Dermis lymphatic vessel endothelial cell (primary cell): ENCODE measurements at places on chromosomes 5 and 9. TPM values are rescaled to one million over a fixed set of nuclear protein-coding genes. Genes with fewer than 3 reads are reported as not detected.

The MEF2C gene
- total RNA-seq, result 179 and 220 TPM in 2 replicates

The LVRN gene
- total RNA-seq, result 0.09 and 0.22 TPM in 2 replicates

The ACSL6 gene
- total RNA-seq, result 0.65 and 1.7 TPM in 2 replicates

The DMRT3 gene
- total RNA-seq, result not detected in 2 replicates

The BHMT gene
- total RNA-seq, result not detected in 2 replicates

The SLC9A3 gene
- 0.87 and 0.95 TPM in 2 replicates for total RNA-seq

The ZNF367 gene
- 1.7 and 2.3 TPM in 2 replicates for total RNA-seq

The FREM1 gene
- under 0.01 and 0.09 TPM in 2 replicates for total RNA-seq

The SLCO6A1 gene
- total RNA-seq, result not detected in 2 replicates

The WWC1 gene
- under 0.01 and 0.33 TPM in 2 replicates for total RNA-seq

The SYK gene
- under 0.01 TPM in 1 of 2 replicates, not detected in the other for total RNA-seq

The LRRC70 gene
- total RNA-seq, result 88.9 and 93.4 TPM in 2 replicates

The NME5 gene
- total RNA-seq, result 1.2 and 2.3 TPM in 2 replicates

The LHX6 gene
- total RNA-seq, result 0.09 and 0.22 TPM in 2 replicates

The GAS1 gene
- total RNA-seq, result 1.8 and 2.4 TPM in 2 replicates

The ARID3C gene
- under 0.01 and 0.09 TPM in 2 replicates for total RNA-seq

The FOXD1 gene
- total RNA-seq, result 0.09 and 0.11 TPM in 2 replicates

The LEAP2 gene
- 0.09 and 0.11 TPM in 2 replicates for total RNA-seq

The SELENOP gene
- 409 and 673 TPM in 2 replicates for total RNA-seq

The SLC25A2 gene
- total RNA-seq, result 0.09 and 0.22 TPM in 2 replicates

The MRNIP gene
- total RNA-seq, result 4.8 and 6.9 TPM in 2 replicates

The STC2 gene
- 12.9 and 24.4 TPM in 2 replicates for total RNA-seq

The FBLL1 gene
- total RNA-seq, result 0.43 and 0.98 TPM in 2 replicates

The EDIL3 gene
- 0.09 and 0.22 TPM in 2 replicates for total RNA-seq

The TMEM215 gene
- not detected in 2 replicates for total RNA-seq

The BAAT gene
- total RNA-seq, result under 0.01 TPM in 1 of 2 replicates, not detected in the other

The CACNA1B gene
- 0.09 and 0.11 TPM in 2 replicates for total RNA-seq

The LSM11 gene
- total RNA-seq, result 6.3 and 8.4 TPM in 2 replicates

The SV2C gene
- total RNA-seq, result under 0.01 TPM in 2 replicates

The SEMA5A gene
- total RNA-seq, result 0.43 and 1.1 TPM in 2 replicates

The QRFP gene
- not detected in 2 replicates for total RNA-seq

The MLANA gene
- total RNA-seq, result not detected in 2 replicates

The AGXT2 gene
- not detected in 2 replicates for total RNA-seq

The CMYA5 gene
- under 0.01 and 0.09 TPM in 2 replicates for total RNA-seq

The ANKH gene
- total RNA-seq, result 31.1 and 40.1 TPM in 2 replicates

The GRIA1 gene
- under 0.01 and 0.11 TPM in 2 replicates for total RNA-seq

The F12 gene
- total RNA-seq, result 0.54 and 0.77 TPM in 2 replicates

The BTNL8 gene
- 0.09 and 0.22 TPM in 2 replicates for total RNA-seq

The PGM5 gene
- 87.0 and 134 TPM in 2 replicates for total RNA-seq

The WDR38 gene
- total RNA-seq, result not detected in 2 replicates

The MYO10 gene
- total RNA-seq, result 55.2 and 60.9 TPM in 2 replicates

The ROR2 gene
- total RNA-seq, result not detected in 2 replicates

The TEX48 gene
- total RNA-seq, result not detected in 2 replicates

The TXNDC8 gene
- total RNA-seq, result not detected in 2 replicates

The ZFP37 gene
- 0.65 and 1.4 TPM in 2 replicates for total RNA-seq

The PTPDC1 gene
- total RNA-seq, result 2.6 and 4.0 TPM in 2 replicates

The UGT3A1 gene
- not detected in 2 replicates for total RNA-seq

The CCIN gene
- total RNA-seq, result 0.09 and 0.11 TPM in 2 replicates

The ORM2 gene
- not detected in 2 replicates for total RNA-seq

The FBXW5 gene
- total RNA-seq, result 140 and 161 TPM in 2 replicates

The CTNNAL1 gene
- total RNA-seq, result 114 and 136 TPM in 2 replicates

The ANKRD31 gene
- total RNA-seq, result under 0.01 TPM in 2 replicates

The ZNF300 gene
- total RNA-seq, result 5.4 and 8.3 TPM in 2 replicates

The DOCK2 gene
- total RNA-seq, result 0.22 and 0.26 TPM in 2 replicates

The NOTCH1 gene
- 66.1 and 122 TPM in 2 replicates for total RNA-seq

The SLC1A3 gene
- 0.11 TPM in 1 of 2 replicates, not detected in the other for total RNA-seq

The EQTN gene
- total RNA-seq, result 0.09 and 0.22 TPM in 2 replicates

The KCNMB1 gene
- not detected in 2 replicates for total RNA-seq

The SEMA6A gene
- 31.0 and 46.4 TPM in 2 replicates for total RNA-seq

The IL13 gene
- total RNA-seq, result not detected in 2 replicates
